ENCODE measurements at places on chromosomes 6 and 20. TPM values are rescaled to one million over a fixed set of nuclear protein-coding genes. Genes with fewer than 3 reads are reported as not detected.

GRCh38 chr20:19083136-19083621, 129.3 kb upstream of the SLC24A3 start:
- DNase-seq, result no peak

ACAT2 gene
- 14.4 TPM for total RNA-seq

DNA sequence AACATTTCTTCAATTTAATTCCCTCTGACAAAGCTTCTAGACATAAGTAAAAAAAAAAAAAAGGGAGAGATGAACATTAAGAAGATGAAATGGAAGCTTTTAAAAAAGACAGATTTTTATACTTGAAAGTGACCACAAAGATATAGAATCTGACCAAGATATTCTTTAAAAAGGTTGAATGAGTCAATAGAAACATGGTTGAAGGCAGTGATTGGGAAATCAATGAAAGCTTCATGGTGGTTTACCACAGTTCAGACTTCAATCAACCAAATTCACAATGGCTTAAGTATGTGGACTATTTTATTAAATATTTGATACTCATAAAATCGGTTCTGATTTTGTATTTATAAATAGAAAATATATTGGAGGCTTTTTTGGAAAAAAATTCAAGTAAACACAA, 248.4 kb upstream of the HSF2 start:
- no peak for DNase-seq

CPNE5 gene
- 4.9 TPM for total RNA-seq

HLA-DRB5 gene
- total RNA-seq, result 8.4 TPM

GRCh38 chr6:5205877-5206850, 54.6 kb downstream of the LYRM4 start:
- peak; percentile 90 for DNase-seq

PRDM13 gene
- total RNA-seq, result 0.04 TPM
